ENCODE measurements at places on chromosomes 5 and 9. TPM values are rescaled to one million over a fixed set of nuclear protein-coding genes. Genes with fewer than 3 reads are reported as not detected.

DNA sequence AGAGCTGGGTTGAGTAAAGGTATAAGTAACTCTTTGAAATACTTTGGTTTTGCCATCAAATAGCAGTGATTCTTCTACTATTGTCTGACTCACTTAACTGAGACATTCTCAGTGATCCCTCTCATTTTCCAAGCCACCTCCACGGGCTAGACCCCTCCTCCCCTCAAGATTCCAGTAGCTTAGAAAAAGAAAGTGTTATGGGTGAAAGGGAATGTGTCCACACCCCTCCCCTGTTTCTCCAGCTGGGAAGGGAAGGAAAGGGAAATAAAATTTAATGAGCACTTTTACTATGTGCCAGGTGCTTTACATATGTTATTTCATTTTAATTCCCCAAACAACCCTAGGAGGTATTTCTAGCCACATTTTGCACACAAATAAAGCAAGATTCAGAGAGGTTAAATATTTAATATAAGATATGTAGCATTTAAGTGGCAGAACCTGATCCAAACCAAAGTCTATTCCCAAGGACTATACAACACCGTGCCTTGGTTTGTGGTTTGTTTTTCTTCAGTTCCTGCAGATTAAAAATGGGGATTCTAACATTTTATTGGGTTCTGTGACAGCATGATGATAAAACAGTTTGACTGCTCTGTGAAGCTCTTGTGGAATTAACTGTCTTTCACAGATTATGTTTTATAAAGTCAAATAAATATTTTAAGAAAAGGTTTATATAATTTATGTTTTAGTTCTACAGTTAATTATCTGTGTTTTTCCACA, 135.9 kb downstream of the ZSWIM6 start:
- H3K4me1 ChIP-seq, result peaks cover 12% of the 10 kb centered on the region
- H3K36me3 ChIP-seq, result 0 out of 2 replicates have a peak, but pooled peaks cover 2% of the 10 kb centered on the region
- DNase-seq, result no peak
- no peak overlapping the region for H3K27ac ChIP-seq
- H3K4me3 ChIP-seq, result no peak overlapping the region

NUTM2F gene
- total RNA-seq, result not detected

DNA sequence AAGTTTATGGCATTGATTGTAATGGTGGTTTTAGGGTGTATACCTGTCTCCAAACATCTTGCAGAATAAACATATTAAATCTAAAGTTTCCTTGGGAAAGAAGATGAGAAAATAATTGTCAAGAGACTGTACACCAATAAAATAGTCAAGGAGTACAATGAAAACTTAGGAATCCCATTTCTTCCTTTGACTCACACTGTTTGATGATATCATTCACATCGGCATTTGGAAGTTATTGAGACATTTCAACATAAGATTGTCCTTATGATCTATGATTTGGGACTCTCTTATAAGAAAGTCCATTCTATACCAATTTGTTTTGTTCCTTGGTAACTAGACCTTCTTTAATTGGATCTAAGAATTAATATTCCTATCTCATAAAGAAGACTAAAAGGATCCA, 482.7 kb downstream of the RAB3C start:
- no peaks in the 10 kb centered on the region for H3K36me3 ChIP-seq
- DNase-seq, result no peak
- peaks cover 18% of the 10 kb centered on the region for H3K4me1 ChIP-seq
- no peaks in the 10 kb centered on the region for H3K27me3 ChIP-seq
- H3K27ac ChIP-seq, result no peak overlapping the region

CXCL14 gene
- total RNA-seq, result not detected

- DNase-seq, result no peak
- no peaks in the 10 kb centered on the region for H3K27me3 ChIP-seq
- H3K4me3 ChIP-seq, result no peak overlapping the region
- no peaks in the 10 kb centered on the region for H3K36me3 ChIP-seq
- H3K4me1 ChIP-seq, result peaks cover 22% of the 10 kb centered on the region
Observed at GRCh38 chr5:58143181-58143580, 316.7 kb downstream of the PLK2 start.

GRCh38 chr9:75911390-75911789, 20.9 kb downstream of the PCSK5 start:
- no peak overlapping the region for H3K27ac ChIP-seq
- no peaks in the 10 kb centered on the region for H3K27me3 ChIP-seq
- H3K36me3 ChIP-seq, result no peaks in the 10 kb centered on the region
- H3K4me3 ChIP-seq, result no peak overlapping the region
- no peak for DNase-seq
- peaks cover 4% of the 10 kb centered on the region for H3K4me1 ChIP-seq

FBP1 gene
- total RNA-seq, result not detected

DNA sequence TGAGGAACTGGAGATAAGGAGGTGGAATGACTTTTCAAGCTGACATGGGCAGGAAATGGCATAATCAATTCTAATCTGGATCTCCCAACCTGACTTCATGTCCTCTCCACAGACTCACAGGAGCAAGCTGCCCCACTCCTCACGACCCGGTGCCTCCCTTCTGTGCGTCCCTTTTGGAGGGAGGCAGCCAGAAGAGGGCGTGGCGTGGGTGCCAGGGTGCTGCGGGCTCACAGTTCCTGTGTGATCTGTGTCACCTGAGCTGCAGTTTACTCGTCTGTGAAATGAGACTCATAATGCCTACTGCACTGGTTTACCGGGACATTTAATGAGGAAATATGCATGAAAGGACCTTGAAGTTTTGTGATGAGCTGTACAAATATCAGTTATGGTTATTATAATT, 207.4 kb downstream of the DAB2IP start:
- no peaks in the 10 kb centered on the region for H3K27me3 ChIP-seq
- H3K36me3 ChIP-seq, result no peaks in the 10 kb centered on the region
- no peak for DNase-seq
- no peak overlapping the region for H3K4me3 ChIP-seq

KLHL3 gene
- total RNA-seq, result not detected

DNA sequence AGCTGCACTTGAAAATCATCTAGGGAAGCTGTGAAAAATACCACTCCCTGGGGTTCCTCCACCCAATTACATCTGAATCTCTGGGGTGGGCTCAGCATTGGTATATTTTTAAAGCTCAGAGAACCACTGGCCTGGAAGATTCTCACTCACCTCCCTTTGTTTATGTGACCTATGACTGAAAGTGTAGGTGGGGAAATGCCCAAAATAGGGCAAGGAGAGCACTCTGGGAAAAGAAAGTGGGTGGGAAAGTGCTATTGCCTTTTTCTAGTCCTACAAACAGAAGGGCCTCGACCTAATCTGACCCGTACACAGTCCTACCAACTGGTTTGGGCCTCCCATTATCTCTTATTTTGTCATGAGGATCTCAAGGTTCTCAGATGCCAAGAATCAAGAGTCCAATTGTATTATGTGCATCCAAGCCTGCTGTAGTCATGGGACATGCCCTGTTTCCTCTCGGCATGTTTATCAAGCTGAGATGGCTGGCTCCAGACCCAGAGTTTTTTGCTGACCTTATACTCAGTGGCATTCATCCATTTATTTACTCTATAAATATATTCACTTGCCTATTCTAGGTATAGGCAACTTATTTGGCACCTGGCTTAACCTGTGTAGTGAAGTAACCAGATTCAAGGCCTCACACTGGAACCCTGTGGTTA, 483.7 kb downstream of the ENC1 start:
- no peak overlapping the region for H3K27ac ChIP-seq
- no peak for DNase-seq
- H3K36me3 ChIP-seq, result no peaks in the 10 kb centered on the region
- H3K4me3 ChIP-seq, result no peak overlapping the region
- H3K27me3 ChIP-seq, result no peaks in the 10 kb centered on the region
- H3K4me1 ChIP-seq, result peaks cover 19% of the 10 kb centered on the region

GRCh38 chr5:179866241-179867078, 7.8 kb upstream of the MRNIP start:
- no peaks in the 10 kb centered on the region for H3K27me3 ChIP-seq
- H3K36me3 ChIP-seq, result peaks cover 26% of the 10 kb centered on the region
- no peaks in the 10 kb centered on the region for H3K4me1 ChIP-seq
- DNase-seq, result no peak

ERAP2 gene
- total RNA-seq, result 6.7 TPM

GRCh38 chr5:55063220-55063863, 39.1 kb upstream of the GZMA start:
- no peaks in the 10 kb centered on the region for H3K27me3 ChIP-seq
- no peaks in the 10 kb centered on the region for H3K4me1 ChIP-seq
- H3K36me3 ChIP-seq, result no peaks in the 10 kb centered on the region
- H3K27ac ChIP-seq, result no peak overlapping the region
- DNase-seq, result no peak
- H3K4me3 ChIP-seq, result no peak overlapping the region

GRCh38 chr5:1736889-1737711, 62.5 kb downstream of the MRPL36 start:
- no peak for DNase-seq
- H3K36me3 ChIP-seq, result no peaks in the 10 kb centered on the region
- no peak overlapping the region for H3K4me3 ChIP-seq

DNA sequence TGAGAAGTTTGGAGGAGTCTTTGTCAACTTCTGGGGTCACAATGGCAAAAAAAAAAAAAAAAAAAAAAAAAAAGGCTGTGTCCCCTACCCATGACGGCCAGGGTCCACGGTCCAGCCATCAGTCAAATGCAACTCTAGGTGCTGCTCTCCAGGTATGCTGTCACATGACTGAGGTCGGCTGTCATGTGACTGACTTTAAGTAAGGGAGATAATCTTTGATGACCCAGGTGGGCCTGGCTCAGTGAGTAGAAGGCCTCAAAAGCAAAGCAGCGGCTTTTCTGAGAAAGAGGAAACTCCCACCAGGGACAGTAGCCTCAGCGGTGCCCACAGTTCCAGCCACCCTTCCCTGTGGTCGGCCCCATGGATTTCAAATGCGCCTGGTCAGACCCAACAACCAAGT, 117.7 kb downstream of the ROR2 start:
- H3K27ac ChIP-seq, result no peak overlapping the region
- H3K4me3 ChIP-seq, result no peak overlapping the region
- H3K4me1 ChIP-seq, result no peaks in the 10 kb centered on the region
- no peak for DNase-seq

- H3K4me3 ChIP-seq, result no peak overlapping the region
- no peaks in the 10 kb centered on the region for H3K27me3 ChIP-seq
- no peak overlapping the region for H3K27ac ChIP-seq
- no peaks in the 10 kb centered on the region for H3K36me3 ChIP-seq
- no peaks in the 10 kb centered on the region for H3K4me1 ChIP-seq
- DNase-seq, result no peak
Observed at GRCh38 chr9:72614067-72614466, 92.7 kb downstream of the TMC1 start.

DNA sequence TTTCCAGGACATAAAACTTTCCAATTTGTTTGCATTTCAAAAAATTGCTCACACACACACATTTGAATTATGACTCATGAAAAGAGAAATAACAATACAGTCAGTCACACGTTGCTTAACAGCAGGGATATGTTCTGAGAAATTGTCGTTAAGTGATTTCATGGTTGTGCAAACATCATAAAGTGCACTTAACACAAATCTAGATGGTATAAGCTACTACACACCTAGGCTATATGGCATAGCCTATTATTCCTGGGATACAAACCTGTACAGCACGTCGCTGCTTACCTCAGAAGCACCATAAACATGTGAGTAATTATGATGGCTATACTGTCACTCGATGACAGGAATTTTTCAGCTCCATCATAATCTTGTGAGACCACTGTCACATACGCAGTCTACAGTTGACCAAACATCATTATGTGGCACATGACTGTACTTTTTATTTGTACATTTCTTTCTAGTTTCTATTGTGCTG, 378.2 kb downstream of the ACTL7B start:
- H3K27ac ChIP-seq, result no peak overlapping the region
- H3K27me3 ChIP-seq, result peaks cover 12% of the 10 kb centered on the region
- H3K4me1 ChIP-seq, result peaks cover 7% of the 10 kb centered on the region
- no peak overlapping the region for H3K4me3 ChIP-seq

DNA sequence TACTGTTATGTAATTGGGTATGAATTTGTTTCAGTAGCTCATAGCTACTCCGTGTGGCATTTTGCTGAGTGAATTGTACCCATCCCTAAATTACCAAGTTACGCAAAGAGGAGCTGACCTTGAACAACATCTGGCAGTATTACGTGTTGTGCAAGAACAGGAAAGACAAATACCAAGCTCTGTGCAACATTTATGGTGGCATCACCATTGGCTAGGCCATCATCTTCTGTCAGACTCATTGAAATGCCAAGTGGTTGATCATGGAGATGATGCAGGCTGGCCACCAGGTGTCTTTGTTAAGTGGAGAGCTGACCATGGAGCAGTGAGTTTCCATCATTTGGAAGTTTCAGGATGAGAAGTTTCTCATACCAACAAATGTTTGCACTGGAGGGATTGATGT, 15.0 kb downstream of the ZSWIM6 start:
- H3K36me3 ChIP-seq, result no peaks in the 10 kb centered on the region
- DNase-seq, result no peak
- H3K4me3 ChIP-seq, result no peak overlapping the region
- H3K4me1 ChIP-seq, result peaks cover 40% of the 10 kb centered on the region
- H3K27ac ChIP-seq, result no peak overlapping the region

DNA sequence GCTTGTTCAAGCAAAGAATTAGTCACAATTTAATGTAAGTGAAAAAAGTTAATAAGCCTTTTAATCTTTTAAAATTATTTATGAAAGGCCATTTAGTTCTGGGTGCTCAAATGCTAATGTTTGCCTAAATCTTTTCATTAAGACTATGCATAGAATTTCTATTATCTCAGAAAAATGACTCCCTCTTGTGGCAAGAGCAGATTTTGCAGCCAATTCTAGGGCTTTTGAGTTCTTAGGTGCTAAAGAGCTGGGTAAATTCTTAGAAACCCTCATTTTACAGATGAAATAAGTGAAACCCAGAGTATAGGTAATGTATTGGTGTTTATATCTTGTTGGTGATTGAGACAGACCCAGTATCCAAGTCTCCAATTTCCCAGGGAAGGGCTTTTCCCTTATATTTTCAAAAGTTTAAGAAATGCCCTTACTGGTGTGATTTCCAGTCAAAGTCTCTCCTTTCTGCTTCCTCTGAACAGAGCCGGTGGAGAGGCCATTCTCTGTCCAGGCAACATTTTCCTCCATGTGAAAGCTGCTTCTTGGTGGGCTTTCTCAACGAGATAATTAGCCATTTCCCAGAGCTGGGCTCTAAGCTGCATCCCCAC, 24.1 kb upstream of the PCSK5 start:
- no peaks in the 10 kb centered on the region for H3K36me3 ChIP-seq
- H3K27ac ChIP-seq, result no peak overlapping the region
- no peaks in the 10 kb centered on the region for H3K27me3 ChIP-seq
- H3K4me1 ChIP-seq, result no peaks in the 10 kb centered on the region
- no peak overlapping the region for H3K4me3 ChIP-seq

GALNT12 gene
- 2.2 TPM for total RNA-seq
